ENCODE measurements at places on chromosomes 5 and 9. TPM values are rescaled to one million over a fixed set of nuclear protein-coding genes. Genes with fewer than 3 reads are reported as not detected.

Gene ENTREP1
- polyA plus RNA-seq = 0.52 TPM

- H3K27me3 ChIP-seq = no peaks in the 10 kb centered on the region
- no peak overlapping the region for H3K27ac ChIP-seq
- peaks cover 9% of the 10 kb centered on the region for H3K4me1 ChIP-seq
- H3K4me3 ChIP-seq = no peak overlapping the region
- no peaks in the 10 kb centered on the region for H3K36me3 ChIP-seq
- peak; percentile 17 for DNase-seq
These were observed 195.6 kb downstream of the KIAA0825 start for GRCh38 chr5:94422812-94423211.

GRCh38 chr5:150989695-150990094, 30.7 kb upstream of the GPX3 start:
- no peak for DNase-seq
- H3K27me3 ChIP-seq = no peaks in the 10 kb centered on the region
- H3K27ac ChIP-seq = no peak overlapping the region
- no peaks in the 10 kb centered on the region for H3K36me3 ChIP-seq
- H3K4me1 ChIP-seq = no peaks in the 10 kb centered on the region

GRCh38 chr5:144142139-144142823, 28.2 kb downstream of the YIPF5 start:
- H3K4me1 ChIP-seq = peaks cover 2% of the 10 kb centered on the region
- H3K4me3 ChIP-seq = no peak overlapping the region
- no peak overlapping the region for H3K27ac ChIP-seq
- no peak for DNase-seq
- no peaks in the 10 kb centered on the region for H3K27me3 ChIP-seq
- H3K36me3 ChIP-seq = no peaks in the 10 kb centered on the region

DNA sequence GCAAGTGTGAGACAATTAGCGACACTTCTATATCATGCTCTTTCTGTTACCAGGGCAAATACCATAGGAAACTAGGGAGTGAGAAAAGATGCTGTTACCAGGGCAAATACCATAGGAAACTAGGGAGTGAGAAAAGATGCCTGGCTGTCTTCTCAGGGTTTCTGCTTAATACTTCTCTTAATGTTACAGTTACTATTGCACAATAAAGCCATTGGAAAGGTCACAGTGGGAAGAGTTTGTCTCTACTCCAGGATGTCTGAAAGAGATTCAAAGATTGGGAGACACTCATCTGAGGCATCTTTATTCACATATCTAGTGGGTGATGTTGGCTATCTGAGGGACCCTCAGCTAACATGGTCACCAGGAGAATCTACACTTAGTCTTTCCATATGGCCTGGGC, 431.7 kb upstream of the POU5F2 start:
- DNase-seq = no peak
- H3K27ac ChIP-seq = no peak overlapping the region
- no peaks in the 10 kb centered on the region for H3K27me3 ChIP-seq
- H3K4me1 ChIP-seq = no peaks in the 10 kb centered on the region
- H3K4me3 ChIP-seq = no peak overlapping the region

DNA sequence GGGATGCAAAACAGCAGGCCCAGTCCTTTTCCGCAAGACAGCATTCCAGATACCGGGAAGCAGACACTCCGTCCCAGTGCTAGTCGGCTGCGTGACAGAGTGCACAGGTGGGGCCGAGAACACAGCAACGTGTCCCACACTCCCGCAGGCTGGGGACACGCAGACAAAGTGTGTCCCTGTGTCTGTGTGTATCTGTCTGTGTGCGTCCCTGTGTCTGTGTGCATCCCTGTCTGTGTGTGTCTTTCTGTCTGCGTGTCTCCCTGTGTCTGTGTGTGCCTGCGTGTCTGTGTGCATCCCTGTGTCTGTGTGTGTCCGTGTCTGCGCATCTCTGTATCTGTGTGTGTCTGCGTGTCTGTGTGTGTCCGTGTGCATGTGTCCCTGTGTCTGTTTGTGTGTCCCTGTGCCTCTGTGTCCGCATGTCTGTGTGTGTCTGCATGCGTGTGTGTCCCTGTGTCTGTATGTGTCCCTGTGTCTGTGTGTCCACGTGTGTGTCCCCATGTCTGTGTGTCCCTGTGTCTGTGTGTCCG, 137.0 kb downstream of the MRPL36 start:
- H3K27me3 ChIP-seq = peaks cover 37% of the 10 kb centered on the region
- no peak for DNase-seq
- H3K27ac ChIP-seq = no peak overlapping the region
- H3K36me3 ChIP-seq = no peaks in the 10 kb centered on the region
